ENCODE measurements at places on chromosomes 3 and 15.

- peak; percentile 53 for DNase-seq
These were observed 371.5 kb upstream of the GOLIM4 start for GRCh38 chr3:168467115-168467714.

DNA sequence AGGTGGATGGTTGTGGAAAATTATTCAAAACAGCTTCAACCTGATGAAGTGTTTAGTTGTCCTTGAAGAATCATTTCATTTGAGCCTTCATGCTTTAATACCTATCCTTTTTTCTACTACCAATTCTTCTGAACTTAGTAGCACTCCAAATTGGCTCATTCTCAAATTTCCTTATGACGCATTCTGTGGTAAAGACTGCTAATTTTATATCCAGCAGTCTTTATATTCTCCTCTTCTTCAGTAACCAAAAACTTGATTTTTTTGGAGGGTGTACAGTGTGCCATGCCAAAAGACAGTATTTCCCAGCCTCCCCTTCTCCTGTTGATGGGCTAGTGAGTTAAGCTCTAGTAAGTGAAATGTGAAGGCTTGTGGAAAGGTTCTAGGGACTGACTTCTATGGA is 25.2 kb downstream of the CGNL1 start:
- DNase-seq = no peak

GRCh38 chr3:54891540-54891897 is 36.3 kb downstream of the LRTM1 start:
- peak; percentile 38 for DNase-seq

DNA sequence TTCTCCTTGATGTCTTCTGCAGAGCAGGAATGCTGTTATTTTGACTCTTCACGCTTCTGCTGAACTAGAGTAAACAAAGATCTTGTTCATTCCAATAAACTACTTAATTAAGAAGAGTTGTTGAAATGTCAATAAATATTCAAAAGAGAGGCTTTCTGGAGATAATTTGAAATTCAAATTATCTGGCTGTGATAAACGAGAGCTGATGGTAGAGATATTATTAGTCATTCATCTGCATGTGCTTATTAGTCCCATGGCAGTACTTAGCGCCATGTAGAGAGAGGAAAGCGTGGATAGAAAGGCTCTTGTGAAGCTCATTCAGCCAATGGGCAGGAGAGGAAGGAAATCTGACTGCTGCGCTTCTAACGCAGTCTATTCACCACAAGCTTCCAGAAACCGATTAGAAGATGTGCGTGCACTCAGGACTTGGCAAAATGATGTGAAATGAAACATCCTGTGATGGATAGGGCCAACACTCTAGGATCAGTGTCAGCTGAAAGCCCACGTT is 251.1 kb downstream of the GABRB3 start:
- no peak for DNase-seq

DNA sequence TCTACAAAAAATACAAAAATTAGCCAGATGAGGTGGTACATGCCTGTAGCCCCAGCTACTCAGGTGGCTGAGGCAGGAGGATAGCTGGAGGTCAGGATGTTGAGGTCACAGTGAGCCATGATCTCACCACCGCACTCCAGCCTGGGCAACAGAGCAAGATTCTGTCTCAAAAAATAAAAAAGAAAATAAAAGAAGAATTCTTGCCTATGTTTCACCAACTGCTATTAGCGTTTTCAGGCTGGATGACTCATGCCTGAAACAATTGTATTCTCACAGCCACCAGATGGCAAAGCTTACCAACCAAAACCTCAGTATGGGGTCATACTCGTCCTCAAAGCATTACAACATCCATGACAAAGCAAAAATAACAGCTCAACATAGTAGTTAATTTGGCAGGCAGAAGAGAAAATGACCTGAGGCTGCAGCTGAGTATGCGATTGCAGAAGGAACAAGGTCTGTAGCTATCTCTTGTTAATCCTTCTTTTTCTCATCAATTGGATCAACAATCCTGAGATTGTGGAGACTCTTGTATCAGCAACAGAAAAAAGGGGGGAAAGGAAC is 52.2 kb downstream of the TP53BP1 start:
- peak; percentile 84 for DNase-seq

DNA sequence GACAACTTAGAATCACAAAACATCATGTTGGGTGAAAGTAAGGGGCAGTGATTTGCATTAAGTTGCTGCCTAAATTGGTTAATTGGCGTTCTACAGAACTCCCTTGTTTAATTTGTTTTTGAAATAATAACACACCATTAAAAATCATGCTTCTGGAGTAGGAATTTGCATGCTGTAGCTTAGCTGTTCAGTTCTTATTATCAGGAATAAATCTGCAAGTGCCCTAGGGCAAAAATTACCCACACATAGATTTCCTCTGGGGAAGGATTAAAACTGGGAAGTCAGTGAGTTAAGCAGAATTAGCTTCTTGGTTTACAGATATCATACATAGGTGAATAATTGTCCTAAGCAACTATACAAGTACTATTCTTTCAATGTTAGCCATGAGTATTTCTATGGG is 381.6 kb upstream of the NAALADL2 start:
- DNase-seq = no peak

DNA sequence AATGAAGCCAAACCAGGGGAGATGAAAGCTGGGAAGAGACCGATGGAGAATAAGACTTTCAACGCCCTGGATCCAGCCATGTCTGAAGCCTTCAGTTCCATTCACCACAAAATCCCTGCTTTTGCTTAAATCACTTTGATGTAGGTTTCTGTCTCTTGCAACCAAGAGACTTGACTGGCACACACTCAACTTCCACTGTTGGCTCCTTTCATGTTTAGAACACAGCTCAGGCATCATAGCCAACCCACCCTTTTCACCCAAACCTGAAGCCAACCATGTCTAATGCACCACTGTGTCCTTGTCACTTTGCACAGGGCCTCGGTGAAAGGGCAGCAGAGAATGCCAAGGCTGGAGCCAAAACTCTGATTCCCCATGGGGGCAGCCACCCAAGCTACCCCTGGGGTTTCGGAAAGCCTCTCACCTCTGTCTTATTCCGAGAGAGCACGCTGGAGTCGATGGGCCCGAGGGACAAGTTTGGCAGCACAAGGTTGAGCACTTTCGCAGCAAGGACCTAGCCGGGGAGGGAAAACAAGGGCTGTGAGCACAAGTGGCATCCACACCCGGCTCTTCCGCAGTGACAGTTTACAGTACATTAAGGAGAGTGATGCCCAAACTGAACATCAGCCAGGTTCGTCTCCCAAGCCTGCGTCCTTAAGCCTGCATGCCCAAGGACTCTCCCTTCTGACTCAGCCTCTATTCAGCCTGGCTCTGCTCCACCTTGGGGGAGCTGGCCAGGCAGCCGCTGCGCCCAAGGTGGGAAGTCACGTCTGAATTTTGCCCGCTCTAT is 37.6 kb downstream of the ABTB1 start:
- no peak for DNase-seq

DNA sequence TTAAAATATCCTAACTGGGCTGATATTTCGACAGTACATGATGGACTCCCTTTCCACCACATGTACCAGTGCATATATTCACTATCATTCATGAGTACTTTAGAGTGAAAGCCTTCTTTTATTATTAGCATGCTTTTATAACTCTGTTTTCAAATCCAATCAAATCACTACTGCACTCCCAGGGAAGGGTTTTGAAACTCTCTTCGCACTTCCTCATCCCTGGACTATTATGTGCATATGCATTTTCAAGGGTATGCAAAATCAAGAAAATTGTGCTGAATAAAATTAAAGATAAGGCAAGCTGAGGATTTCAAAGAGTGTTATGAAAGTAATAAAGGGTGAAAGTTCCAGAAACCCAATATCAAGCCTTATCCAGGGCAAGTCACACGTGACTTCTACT is 411.4 kb upstream of the PDZRN3 start:
- no peak for DNase-seq

DNA sequence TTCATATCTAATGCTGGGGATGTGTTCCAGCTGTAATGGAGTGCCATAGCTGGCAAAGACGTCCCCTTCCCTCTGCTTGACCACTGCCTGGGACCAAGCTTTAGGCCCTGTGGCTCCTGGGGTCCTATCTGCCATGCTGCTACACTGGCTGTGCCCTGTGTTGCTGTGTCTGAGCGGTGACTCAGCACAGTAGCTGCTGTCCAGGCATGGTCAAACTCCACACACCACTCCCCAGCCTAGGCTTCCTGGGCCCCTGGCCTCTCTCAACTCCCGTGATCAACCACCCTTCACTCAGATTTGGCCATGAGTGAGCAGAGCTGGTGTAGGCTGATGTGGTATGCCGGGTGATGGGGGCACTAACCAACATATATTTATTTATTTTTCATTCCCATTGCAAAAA is 27.0 kb downstream of the EPHB1 start:
- no peak for DNase-seq

DNA sequence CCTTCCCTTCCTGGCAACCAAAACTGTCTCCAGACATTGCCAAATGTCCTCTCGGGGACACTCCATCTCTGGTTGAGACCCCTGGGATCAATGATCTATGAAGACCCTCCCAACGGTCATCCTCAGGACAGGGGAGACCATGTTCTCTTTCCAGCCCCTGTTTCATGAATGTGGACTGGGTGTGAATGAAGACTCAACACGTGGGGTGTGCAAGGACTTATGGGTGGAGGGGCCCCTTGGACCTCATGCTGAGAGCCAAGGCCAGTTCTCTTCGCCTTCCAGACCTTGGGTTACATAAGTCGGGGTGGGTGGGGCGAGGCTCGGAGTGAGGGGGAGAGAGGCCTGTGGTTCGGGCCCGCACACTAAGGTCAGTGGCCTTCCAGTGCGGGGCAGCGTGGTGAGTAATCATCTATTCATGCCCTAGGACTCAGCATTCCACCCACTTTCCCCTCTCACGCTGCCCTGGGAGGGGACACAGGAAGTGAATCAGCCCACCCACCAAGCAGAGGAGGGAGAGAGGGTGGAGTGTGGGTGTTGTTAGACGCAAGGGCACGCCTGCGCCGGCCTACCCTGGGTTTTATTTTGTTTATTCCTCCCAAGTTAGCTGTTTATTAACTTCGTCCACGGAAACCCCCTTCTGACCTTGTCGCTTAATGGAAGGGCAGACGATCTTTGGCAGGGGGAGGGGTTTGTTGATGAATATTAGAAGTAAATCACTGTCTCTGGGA is 6.7 kb downstream of the PAQR5 start:
- DNase-seq = no peak

Measured in midbrain (tissue), 1 donor.